Fibroblast of skin of abdomen (primary cell): ENCODE measurements at places on chromosomes 6 and 20.

- DNase-seq: no peak
These were observed 158.2 kb downstream of the ZMYND8 start for GRCh38 chr20:47198254-47198671.

GRCh38 chr20:34302312-34302722 lies 838 bp downstream of the AHCY start:
- peak; percentile 41 for DNase-seq

GRCh38 chr6:53326372-53327016 lies 22.3 kb downstream of the ELOVL5 start:
- peak; percentile 97 for DNase-seq

- no peak for DNase-seq
These were observed 25.2 kb downstream of the TGM3 start for GRCh38 chr20:2320813-2321658.

DNA sequence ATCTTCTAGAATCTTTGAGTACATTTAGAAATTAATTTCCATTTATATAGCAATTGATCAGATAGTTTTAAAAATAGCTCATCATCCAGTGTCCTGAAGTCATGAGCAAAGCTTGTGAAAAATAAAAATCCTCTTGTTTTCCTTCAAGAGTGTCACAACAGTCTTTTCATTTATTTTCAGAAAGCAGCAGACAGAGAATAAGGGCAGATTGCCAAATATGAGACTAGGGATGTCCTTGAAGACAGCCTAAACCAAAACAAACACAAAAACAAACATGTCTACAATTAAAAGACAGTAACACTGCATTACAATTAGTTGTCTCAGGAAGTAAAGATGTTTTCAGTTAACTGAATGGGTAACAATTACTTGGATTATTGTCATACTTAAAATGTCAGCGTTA lies 682.8 kb downstream of the TFAP2A start:
- no peak for DNase-seq

DNA sequence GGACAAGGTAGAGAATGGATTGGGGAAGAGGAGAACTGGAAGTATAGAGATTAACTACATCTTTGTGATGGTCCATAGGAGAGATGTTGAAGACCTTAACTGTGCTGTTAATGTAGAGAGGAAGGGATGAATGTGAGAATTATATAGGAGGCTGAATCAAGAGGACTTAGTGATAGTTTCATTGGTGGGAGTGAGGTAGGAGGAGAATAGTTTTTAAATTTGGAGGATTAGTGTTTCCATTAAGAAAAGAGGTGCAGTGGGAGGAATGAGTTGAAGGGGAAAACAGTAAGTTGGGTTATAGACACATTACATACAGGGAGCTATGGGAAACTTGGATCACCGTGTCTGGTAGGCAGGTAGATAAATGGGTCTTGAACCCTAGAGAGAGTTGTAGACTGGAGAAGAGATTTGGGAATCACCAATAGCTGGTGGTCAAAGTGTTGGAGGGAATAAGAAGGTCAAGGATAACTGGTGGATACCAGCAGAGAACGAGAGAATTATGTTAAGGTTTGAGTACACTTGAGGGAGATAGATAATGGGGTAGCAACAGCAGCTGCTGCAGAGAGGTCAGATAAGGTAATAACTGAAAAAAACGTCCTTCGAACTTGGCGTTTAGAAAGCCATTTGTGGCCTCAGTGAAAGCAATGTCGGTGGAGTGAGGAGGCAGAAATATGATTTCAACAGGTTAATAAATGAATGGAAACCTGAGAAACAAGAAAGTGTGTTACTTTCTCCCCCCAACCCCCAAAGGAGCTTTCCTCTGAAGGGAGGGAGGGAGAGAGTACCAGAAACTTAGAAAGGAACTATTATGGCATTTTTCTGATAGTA lies 3.1 kb downstream of the C6orf89 start:
- no peak for DNase-seq

DNA sequence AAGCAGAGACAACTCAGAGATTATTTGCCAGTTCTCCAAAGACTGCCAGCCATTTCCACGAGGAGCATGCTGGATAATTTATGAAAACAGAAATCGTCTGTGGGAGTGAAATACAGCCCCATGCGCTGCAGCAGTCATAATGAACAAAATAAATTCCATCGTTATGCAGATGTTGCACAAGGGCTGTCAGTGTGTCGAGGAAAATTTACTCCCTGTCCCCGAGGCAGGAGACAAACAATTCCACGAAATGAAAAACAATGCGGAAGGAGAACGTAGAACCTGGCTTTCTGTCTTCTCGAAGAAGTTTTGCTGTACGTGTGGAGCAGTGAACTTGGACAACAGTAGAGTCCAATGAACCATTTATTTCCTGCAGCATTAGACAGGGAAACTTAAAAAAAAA lies 399.4 kb downstream of the CD83 start:
- DNase-seq: no peak

DNA sequence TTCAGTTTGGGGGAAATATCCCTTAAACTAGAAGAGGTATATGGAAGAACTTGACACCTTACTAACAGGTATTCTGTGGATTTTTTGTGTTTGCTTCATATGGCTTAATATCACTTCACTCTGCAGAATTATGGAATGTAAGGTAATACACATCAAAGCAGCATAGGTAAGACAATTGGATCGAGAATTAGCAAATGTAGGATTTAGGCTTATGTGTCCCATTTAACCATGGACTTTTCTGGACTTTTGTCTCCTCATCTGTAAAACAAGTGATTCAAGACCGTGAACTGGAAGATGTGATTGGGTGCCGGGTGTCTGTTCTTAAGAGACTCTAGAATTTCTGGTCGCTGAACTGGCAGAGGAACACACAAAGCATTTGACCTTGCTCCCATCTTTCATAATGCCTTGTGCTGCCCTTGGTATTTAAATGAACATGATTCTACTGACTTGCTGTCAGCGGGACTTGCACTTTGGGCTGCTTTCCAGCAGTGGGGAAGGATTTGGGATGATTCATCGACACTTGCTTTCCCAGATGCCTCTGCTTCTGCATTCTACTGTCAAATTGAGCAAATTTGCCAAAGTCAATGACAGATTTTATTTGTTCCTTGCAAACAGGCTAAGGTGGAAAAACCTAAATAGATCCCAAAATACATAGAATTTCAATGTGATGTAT lies 199.8 kb downstream of the PLCB1 start:
- peak; percentile 85 for DNase-seq

DNA sequence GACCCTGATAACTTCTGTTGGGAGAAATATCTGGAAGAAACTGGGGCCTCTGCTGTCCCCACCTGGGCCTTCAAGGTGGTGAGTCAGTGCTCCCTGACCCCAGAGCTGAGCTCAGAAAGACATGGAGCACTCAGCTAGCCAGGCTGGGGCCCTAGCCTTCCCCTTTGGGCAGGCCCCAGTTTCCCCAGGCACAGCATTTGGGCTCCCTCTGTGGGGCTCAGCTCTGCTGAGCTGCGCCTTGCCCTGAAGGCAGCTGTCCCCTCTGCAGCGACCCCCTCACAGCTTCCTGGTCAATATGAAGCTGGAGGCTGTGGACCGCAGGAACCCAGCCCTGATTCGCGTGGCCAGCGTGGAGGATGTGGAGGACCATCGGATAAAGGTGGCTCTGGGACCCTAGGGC lies 24.8 kb upstream of the SGK2 start:
- DNase-seq: no peak
